Cerebellar nuclear complex (tissue), 1 donor: ENCODE measurements at places on chromosomes 13 and 19.

DNA sequence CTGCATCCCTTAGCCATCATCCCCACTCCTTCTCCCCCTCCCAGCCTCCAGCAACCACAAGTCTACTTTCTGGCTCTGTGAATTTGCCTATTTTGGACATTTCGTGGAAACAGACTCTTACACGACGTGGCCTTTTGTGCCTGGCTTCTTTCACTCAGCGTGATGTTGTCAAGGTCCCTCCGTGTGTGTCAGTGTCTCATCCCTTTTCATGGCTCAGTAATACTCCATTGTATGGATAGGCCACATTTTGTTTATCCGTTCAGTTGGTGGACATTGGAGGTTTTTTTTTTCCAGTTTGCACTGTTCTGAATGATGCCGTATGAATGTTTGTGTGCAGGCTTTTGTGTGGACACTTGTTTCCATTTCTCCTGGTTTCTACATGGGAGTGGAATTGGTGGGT, 38.0 kb downstream of the BICRA start:
- no peak for DNase-seq

GRCh38 chr13:19573120-19573716, 11.9 kb upstream of the TPTE2 start:
- DNase-seq, result no peak

DNA sequence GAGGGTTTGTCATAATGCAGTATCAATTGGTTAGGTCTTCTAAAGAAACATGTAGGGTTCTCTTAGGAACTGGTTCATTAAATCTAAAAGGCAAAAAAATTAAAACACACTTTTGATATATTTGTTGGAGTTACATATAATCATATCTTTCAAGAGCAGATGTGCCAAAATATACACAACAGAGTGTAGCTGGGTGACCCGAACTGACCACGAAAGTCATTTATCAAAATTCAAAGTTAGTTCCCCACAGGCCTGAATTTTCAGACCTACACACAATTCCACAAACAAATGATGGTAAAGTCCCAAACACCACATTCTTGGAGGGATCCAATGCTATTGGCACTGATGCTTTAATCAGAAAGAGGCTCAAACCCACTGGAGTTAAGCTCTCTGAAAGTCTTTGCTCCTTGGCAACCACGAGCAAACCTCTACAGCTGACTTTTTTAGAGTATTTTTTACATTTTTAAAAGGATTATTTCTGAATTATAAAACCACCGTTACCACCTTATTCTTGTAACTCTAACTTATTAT, 50.9 kb downstream of the IRS2 start:
- no peak for DNase-seq

GRCh38 chr13:97696921-97697320, 256.6 kb upstream of the IPO5 start:
- no peak for DNase-seq

DNA sequence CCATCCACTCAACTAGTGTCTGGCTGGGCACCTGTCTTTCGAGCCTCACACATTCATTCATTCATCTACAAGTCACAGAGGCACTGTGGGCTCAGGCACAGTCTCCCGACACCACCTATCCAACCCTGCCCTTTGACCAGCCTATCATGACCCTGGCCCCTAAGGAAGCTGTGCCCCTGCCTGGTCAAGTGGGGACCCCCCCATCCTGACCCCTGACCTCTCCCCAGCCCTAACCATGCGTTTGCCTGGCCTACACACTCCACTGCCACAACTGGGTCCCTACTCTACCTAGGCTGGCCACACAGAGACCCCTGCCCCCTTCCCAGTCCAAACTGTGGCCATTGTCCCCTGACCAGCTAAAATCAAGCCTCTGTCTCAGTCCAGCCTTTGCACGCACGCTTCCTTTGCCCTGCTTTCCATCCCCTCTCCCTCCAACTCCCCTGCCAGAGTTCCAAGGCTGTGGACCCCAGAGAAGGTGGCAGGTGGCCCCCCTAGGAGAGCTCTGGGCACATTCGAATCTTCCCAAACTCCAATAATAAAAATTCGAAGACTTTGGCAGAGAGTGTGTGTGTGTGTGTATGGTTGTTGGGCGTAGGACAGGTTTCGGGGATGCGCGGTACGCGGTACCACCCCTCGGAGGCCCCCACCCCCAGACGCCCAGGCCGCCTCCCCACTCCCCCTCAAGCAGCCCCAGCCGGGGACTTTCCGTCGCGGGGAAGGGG, 404 bp upstream of the IL27RA start:
- DNase-seq, result no peak

DNA sequence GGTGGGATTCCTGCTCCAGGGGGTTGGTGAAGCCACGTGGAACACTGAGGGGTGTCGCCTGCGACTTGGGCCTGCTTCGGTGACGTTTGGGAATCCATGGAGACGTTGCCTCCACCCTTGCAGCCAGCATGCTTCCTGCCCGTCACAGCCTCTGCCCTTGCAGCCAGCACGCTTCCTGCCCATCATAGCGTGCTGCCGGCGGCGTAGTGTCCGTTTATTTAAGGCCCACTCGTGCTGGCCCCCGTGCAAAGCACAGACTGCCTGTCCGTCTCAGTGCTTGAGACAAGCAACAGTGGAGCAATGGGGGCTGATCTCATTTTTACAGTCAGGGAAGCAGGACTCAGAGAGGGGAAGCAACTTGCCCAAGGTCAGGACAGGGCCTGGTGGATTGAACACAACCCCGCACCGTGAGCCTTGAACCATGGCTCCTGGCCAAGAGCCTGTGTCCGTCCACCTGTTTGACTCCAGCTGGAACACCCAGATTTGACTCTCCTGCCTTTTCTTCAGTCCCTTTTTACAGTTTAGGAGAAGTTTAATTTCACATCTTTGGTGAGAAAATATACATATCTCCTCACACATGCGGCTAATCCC, 149.6 kb downstream of the TEX29 start:
- no peak for DNase-seq

DNA sequence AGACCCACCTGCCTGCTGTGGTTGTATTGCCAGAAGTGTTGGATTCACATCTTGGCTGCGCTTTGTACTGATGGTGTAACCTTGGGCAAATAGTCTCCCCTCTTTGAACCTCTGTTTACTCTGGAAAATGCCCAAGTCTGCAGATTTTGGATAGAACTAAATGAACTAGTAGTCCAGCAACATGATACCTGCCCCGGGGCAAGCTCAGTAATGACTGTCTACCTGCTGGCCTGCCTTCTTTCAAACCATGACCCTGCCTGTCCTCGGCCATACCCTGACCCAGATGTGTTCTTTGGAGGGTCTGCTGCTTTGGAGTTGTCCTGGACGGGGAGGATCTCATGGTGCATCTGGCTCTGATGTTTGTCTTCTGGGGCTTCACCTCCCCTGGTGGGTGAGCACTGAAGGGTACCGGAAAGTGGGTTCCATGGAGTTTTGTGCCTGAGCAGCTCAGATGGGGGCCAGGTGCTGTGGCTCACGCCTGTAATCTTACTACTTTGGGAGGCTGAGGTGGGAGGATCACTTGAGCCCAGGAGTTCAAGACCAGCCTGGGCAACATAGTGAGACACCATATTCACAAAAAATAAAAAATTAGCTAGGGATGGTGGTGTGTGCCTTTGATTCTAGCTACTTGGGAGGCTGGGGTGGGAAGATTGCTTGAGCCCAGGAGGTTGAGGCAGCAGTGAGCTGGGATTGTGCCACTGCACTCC, 59.5 kb downstream of the TNFRSF19 start:
- no peak for DNase-seq

GRCh38 chr19:4557971-4558941, 1.2 kb downstream of the SEMA6B start:
- DNase-seq, result no peak

GRCh38 chr19:51783372-51783771, 11.6 kb upstream of the FPR3 start:
- no peak for DNase-seq

DNA sequence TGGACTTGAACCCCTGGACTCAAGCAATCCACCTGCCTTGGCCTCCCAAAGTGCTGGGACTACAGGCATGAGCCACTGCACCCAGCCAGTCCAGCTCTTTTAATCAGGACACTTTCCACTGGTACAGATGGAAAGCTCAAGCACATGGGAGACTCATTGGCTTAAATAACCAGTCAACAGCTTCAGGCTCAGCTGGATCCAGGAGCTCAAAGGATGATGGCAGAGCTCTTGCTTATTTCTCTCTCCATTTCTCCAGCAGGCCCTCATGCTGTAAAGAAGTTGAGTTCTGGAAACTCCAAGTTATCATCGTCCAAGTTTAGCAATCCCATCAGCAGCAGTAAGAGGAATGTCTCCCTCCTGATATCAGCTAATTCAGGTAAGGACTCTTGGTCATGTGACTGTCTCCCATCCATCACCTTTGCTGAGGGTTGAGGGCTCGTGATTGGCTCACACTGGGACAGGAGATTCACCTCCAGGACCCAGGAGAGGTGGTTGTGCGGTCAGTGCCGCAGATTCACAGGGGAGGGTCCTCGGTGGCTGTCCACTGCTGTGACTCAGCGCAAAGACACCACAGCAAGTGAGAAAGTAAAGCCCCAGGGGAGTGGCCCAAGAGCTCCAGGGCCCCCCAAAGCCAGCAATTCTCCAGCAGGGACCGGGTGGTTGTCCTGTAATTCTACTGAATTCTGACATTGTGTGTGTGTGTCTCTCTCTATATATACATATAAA, 5.1 kb downstream of the CCL25 start:
- no peak for DNase-seq

GRCh38 chr13:106306748-106307277, 228.6 kb downstream of the EFNB2 start:
- DNase-seq, result no peak

DNA sequence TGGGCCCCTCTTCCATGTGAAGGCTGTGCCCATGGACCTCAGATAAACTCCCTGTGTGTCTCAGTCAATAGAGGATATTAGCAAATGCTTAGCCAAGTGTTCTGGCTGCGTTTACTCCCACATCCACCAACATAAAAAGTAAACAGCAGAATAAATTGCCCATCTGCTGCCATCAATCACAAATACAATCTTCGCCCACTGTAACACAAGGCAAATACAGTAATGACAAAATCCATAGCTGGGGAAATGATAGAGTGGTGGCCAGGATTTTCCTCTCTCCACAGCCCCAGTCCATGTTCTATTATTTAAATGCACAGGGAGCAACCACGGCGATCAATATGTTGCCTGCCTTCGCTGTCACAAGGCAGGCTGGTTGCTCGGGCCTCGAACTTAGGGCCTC, 376.5 kb downstream of the UQCRFS1 start:
- no peak for DNase-seq

DNA sequence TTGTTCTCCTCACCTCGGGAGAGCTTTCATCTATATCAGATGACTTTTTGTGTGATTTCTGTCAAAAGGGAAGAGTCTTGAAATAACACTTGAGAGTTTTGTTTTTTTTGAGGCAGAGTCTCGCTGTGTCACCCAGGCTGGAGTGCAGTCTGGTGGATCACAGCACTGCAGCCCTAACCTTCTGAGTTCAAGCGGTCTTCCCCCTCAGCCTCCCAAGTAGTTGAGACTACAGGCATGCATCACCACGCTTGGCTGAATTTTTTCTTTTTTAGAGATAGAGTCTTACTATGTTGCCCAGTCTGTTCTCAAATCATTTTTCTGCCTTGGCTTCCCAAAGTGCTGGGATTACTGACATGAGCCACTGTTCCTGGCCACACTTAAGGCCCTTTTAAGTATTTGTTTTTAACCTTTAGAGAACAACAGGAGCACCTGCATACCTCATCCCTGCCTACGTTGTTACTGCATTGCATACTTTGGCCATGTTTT, 11.4 kb downstream of the NDFIP2 start:
- DNase-seq, result no peak

- DNase-seq, result no peak
Measured at GRCh38 chr13:100212904-100213553, 124.1 kb downstream of the PCCA start.

GRCh38 chr13:93411186-93411680, 184.6 kb downstream of the GPC6 start:
- no peak for DNase-seq

GRCh38 chr19:19096641-19097627, 33.1 kb downstream of the SLC25A42 start:
- DNase-seq, result no peak

DNA sequence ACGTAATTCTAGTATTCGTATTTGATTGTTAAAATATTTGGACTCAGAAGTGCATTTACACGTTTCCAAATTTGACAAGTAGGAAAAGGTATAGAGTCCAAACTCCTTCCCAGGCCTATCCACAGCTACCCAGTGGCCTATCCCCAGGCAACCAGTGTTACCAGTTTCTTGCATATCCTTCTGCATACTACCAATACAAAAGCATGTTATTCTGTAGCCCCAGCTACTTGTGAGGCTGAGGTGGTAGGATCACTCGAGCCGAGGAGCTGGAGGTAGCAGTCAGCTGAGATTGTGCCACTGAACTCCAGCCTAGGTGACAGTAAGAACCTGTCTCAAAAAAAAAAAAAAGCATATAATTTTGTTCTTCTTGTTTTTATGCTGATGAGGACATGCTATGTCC, 67.1 kb downstream of the LRCH1 start:
- no peak for DNase-seq

- no peak for DNase-seq
Measured at GRCh38 chr13:42283574-42283973, 11.6 kb downstream of the AKAP11 start.

- DNase-seq, result no peak
Measured at GRCh38 chr13:45847554-45848224, 3.9 kb downstream of the SIAH3 start.

DNA sequence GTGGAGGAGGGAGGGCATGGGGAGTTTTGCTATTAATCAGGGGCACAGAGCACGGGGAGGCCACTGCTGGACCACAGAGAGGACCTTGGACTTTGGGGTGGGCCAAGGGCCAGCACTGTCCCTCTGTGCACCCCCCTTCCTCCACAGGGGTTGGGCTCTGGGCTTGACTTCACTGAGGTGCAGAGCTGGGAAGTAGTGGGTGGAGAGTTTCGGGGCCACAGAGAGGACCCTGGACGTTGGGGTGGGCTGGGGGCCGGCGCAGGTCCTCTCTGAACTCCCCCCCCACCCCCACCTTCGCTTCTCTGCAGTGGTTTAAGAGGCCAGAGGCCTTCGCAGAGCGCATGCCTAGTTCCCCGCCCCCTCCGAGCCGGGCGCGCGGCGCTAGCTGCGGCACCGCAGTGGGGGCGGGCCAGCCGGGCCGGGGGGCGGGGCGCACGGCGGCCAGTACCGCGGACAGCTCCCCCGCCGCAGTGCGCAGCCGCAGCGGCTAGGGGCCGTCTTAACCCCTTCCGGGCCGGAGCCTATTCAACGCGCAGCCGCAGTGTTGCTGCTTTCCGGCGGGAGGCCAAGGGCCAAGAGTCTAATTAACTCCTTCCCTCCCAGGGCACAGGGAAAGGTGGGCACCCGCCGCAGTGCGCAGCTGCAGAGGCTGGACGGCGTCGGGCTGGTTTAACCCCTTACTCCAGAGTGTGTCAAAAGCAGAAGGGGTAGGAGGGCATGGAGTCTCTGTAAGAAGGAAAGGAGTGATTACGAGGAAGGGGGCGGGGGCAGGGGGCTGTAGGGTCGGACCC, 3.7 kb downstream of the KCNC3 start:
- no peak for DNase-seq

- DNase-seq, result no peak
Measured at GRCh38 chr19:35208121-35208520, 20.4 kb downstream of the FAM187B start.

- DNase-seq, result no peak
Measured at GRCh38 chr19:48671446-48671995, 1.3 kb downstream of the NTN5 start.
